Transverse colon (tissue), 4 donors: ENCODE measurements at places on chromosomes 5 and 9. TPM values are rescaled to one million over a fixed set of nuclear protein-coding genes. Genes with fewer than 3 reads are reported as not detected.

The PROB1 gene
- not detected for total RNA-seq

The HSPA4 gene
- total RNA-seq: 41.8 TPM

The EIF4E1B gene
- total RNA-seq: not detected

The RNF183 gene
- total RNA-seq: not detected

The ERAP2 gene
- total RNA-seq: 33.6 TPM

The TMEM232 gene
- 13.1 TPM for total RNA-seq

The TNC gene
- total RNA-seq: 29.4 TPM

The PCYOX1L gene
- total RNA-seq: 5.4 TPM

The C1QTNF2 gene
- not detected for total RNA-seq

The C1QTNF3 gene
- total RNA-seq: 7.5 TPM

The CCL28 gene
- 61.7 TPM for total RNA-seq

The CLTA gene
- total RNA-seq: 163 TPM

The CLIC3 gene
- total RNA-seq: not detected

The LRRC70 gene
- total RNA-seq: 3.4 TPM

The LTC4S gene
- total RNA-seq: 3.0 TPM

DNA sequence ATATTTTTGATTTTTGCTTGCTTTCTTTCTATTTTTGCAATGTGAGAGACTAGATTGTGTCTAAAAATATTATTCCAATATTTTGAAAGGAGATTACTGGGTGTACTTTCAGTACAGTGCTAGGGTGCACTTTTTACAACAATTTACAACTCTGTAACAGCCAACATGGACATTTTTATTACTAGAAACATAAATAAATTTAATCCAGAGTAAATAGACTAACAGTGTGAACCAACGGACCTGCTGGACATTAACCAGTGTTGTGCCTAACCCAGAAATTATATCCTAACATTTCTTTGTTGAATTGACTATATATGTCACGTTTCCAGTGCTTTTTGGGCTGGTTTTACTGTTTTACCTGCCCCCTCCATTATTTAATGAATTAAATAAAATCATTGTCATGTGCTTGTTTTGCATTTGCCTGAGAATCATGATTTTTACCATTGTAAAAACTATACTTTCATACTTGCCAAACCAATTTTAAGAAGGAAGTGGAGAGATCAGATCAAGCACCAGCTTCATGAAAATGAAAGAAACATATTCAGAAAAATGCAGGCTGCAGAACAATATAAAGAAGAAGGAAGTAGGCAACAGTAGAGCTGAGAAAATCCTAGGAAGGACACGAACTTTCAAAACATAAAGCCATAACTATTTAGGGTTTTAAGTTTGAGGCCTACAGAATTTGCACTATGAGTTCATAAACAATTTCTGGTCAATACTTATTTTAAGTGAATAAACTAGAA, 400.8 kb upstream of the PIK3R1 start:
- DNase-seq: no peak

DNA sequence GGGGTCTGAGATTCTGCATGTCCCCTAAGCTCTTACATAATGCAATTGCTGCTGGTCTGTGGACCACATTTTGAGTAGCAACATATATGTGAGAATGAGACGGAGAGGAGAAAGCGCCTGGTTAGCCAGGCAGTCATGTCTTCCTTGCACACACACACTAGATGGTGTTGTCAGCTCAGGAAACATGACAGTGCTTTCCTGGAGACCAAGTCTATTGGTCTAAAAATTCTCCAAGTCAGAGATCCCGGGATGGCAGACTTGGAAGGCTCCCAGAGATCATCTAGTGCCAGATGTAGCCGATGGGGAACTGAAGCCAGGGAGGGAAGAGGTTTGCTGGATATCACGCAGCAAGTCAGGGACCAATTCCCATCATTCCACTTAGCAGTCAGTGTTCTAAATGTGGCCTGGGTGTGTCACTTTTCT, 53.4 kb downstream of the GALNT12 start:
- peak; percentile 44 for DNase-seq

- peak; percentile 94 for DNase-seq
Measured at GRCh38 chr5:145834917-145835847, at the start of gene PRELID2. Gene PRELID2, minus strand, starts transcription at chr5:145835342. Its CDS starts 91 bp downstream, at chr5:145835251.

GRCh38 chr5:77881528-77881927, 105.4 kb upstream of the TBCA start:
- no peak for DNase-seq

DNA sequence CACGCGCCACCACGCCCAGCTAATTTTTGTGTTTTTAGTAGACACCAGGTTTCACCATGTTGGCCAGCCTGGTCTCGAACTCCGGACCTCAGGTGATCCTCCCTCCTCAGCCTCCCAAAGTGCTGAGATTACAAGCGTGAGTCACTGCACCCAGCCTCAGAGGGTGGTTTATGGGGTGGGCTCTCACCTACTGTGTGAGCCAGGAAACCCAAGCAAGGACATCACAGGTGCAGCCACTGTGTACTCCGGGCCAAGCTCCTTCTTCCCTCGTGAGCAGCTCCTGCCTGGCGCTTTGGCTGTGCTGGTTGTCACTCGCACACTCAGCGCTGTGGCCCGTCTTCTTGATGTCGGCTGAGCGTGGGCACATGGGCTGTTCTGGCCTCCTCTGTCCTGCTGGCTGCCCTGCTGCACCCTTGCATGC, 70.1 kb downstream of the WNK2 start:
- DNase-seq: no peak

GRCh38 chr9:16085167-16085726, 532.4 kb downstream of the CCDC171 start:
- no peak for DNase-seq

- DNase-seq: no peak
Measured at GRCh38 chr9:88772575-88772974, 218.7 kb upstream of the S1PR3 start.

GRCh38 chr5:162543437-162543836, 475.9 kb downstream of the GABRG2 start:
- no peak for DNase-seq

DNA sequence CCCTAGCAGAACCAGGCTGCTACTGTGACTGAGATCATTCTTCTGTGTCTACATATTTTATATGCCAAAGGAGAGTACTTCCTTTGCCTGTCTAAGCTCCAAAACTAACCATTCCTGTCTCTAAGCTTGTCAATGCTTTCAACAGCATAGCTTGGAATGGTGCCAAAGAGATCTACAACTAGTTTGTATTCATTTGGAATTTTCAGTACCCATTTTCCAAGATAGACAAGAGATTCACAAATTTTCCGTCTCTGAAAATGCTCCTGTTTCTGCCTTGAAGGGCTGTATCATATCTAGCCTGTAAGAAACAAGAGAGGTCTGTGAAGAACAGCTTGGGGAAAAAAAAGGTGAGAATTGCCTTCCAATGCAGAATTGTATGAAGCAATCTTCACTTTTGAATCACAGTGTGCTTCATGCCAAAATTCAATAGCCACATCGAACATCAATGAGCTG, 334.4 kb upstream of the ACTBL2 start:
- no peak for DNase-seq

DNA sequence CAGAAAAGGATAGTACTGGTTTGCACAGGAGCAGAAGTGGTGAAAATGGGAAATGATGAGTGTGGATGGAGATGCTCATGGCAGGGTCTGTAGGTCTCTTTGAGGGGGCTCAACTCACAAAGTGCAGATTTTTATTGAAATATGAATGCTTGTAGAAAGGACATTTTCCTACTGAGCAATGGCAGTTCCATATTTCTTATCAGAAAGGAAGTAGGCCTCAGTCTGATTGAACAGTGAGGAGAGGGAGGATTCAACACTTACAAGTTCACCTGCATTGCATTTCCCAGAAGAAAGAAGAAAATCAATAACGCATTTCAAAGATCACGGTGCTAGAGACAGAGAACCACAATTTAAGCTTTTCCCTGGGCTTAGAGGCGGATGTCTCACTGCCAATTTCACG, 49.2 kb downstream of the ANXA2R start:
- no peak for DNase-seq

- DNase-seq: no peak
Measured at GRCh38 chr9:26579056-26579455, 313.5 kb downstream of the CAAP1 start.

GRCh38 chr9:126198854-126199253, 127.8 kb upstream of the MVB12B start:
- no peak for DNase-seq

GRCh38 chr5:149886692-149887470, 57.7 kb downstream of the PDE6A start:
- DNase-seq: no peak

GRCh38 chr9:115517335-115518075, 399.5 kb upstream of the TNC start:
- DNase-seq: no peak

- DNase-seq: no peak
Measured at GRCh38 chr9:22237497-22238363, 208.9 kb upstream of the DMRTA1 start.

DNA sequence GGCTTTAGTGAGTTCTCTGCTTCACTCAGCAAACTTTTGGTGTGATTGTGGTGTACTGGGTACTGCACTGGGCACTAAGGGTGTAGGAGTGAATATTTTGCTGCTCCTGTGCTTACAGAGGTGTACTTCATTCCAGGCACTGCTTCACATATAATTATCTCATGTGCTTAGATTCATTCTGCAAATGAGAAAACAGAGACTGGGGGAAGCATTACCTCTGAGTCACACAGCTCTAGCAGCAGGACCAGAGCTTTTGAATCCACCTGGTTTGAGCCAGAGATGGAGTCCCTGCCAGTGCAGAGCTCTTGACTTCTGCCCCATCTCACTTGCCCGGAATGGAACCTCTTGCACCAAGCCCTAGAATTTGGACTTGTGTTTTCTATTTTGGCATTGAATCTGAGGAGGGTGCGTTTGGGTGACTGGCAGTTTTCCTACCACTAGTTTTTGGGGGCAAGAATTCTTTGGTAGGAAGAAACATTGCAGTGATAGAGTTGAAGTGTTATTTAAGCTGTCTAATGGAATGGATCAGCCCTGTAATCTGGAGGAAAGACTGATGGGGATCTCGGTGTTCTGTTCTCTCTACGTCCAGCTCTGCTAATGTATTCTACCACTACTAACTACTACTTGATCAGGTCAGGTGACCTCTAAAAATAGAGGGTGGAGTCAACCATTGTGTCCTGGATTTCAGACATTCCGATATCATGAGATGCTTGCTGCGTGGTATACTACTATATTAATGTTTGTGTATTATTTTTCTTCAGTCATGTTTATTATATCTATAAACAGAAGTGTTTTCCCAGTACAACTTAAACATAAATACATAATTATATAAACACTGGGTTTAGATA, 2.5 kb downstream of the ARHGAP26 start:
- no peak for DNase-seq

- DNase-seq: no peak
Measured at GRCh38 chr5:177198738-177199137, 65.2 kb downstream of the NSD1 start.

DNA sequence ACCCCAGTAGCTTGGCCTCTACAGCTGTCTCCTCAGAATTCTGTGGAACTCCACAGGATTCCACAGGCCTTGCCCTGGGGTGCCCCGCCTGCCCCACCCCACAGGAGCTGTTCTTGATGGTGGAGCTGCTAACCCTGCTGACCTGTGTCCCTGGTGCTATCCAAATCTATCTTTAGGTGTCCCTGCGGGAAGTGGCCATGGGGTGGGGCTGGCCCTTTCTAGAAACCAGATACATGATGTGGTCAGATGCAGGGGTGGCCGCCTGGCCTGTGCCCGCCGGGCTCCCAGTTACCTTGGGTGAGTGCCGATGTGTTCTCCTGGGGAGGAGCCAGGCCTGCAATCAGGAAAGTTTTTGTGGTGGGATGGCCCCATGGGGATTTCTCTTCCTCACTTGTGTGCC, 34.2 kb downstream of the WNK2 start:
- DNase-seq: no peak

GRCh38 chr9:111873901-111874300, 22.7 kb upstream of the UGCG start:
- no peak for DNase-seq

DNA sequence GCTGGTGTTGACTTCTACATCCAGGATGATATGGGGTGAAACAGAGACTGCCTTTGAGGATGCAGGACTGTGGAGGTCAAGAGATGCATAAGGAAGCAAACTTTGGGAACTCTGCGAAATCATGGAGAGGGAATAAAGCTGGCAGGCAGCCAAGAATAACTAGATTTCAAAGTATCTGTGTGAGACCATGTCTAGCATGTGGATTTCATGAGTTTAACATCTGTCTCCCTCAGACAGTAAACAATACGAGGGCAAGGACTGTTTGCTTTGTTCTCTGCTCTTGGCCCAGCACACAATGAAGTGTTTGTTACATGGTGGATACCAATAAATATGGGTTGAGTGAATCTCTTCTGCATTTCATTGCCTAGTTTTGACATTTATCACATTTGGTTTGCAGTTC, 71.3 kb downstream of the RASEF start:
- DNase-seq: no peak

DNA sequence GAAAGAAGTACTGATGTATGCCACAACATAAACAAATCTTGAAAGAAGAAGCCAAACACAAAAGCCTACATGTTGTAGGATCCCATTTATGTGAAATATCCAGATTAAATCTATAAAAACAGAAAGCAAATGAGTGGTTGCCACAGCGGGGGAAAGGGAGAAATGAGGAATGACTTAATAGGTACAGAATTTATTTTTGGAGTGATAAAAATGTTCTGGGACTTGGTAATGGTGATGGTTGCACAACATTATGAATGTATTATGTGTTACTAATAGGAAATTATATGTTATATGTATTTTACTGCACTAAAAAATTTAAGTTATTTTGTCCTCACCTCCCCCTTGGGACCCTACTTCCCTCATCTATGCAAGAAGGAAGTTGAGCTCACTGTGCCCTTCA, 16.4 kb upstream of the TTC1 start:
- DNase-seq: no peak

- DNase-seq: no peak
Measured at GRCh38 chr5:56908942-56909293, 478 bp upstream of the SETD9 start.

GRCh38 chr9:69671879-69672595, at the start of gene APBA1:
Gene APBA1, minus strand, starts transcription at chr9:69672371.
- DNase-seq: peak; percentile 63

- DNase-seq: no peak
Measured at GRCh38 chr5:168931638-168932345, 352.6 kb upstream of the PANK3 start.

DNA sequence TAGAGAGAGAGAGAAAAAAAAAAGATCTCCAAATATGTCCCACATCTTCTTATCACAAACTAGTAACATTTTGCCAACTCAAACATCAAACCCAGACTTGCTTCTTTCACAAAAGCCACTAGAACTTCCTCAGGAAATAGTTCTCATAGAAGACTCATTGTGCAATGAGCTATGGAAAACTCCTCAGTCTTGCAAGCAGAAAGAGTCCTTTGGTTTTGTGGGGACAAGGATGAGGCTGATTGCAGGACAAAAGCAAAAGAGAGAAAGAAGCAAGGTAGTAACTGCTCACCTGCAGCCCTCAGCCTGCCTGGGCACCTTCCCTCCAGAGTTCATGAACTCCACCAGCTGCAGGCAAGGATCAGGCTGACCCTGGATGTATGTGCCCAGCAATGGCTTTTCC, 399.0 kb downstream of the IRX1 start:
- no peak for DNase-seq

- DNase-seq: no peak
Measured at GRCh38 chr9:99035313-99035712, 69.6 kb upstream of the TGFBR1 start.

- DNase-seq: peak; percentile 73
Measured at GRCh38 chr9:107487521-107488374, 1.8 kb downstream of the KLF4 start.

GRCh38 chr9:114347675-114348074, 18.0 kb downstream of the ORM2 start:
- no peak for DNase-seq

- peak; percentile 80 for DNase-seq
Measured at GRCh38 chr5:157265714-157266285, at the start of gene CYFIP2. Gene CYFIP2, plus strand, starts transcription at chr5:157266123. Its CDS starts 19,239 bp downstream, at chr5:157285362.
